SK-N-DZ (cell line): ENCODE measurements at places on chromosomes 16 and 17.

- no peak for DNase-seq
Observed at GRCh38 chr16:31810863-31811262, 62.7 kb upstream of the ZNF267 start.

GRCh38 chr17:39205112-39205526 is 5.0 kb downstream of the RPL19 start:
- no peak for DNase-seq

DNA sequence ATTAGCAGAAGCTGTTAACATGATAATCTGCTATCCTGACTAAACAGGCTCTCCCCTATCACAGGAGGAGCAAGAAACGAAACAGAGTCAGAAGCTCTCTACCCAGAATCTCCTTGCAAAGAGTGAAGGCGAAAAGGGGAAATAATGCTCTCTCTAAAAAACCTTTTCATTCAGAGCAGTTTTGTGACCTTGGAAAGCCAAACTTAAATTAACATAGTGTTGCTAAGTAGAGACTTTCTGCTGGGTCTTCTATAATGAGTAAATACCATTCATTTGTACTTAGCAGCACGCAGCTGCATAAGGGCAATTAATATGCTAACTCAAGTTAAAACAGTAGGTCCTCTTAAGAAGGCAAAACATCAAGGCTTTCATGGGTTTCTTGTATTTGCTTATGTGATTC is 101.7 kb upstream of the GPR139 start:
- DNase-seq = no peak

DNA sequence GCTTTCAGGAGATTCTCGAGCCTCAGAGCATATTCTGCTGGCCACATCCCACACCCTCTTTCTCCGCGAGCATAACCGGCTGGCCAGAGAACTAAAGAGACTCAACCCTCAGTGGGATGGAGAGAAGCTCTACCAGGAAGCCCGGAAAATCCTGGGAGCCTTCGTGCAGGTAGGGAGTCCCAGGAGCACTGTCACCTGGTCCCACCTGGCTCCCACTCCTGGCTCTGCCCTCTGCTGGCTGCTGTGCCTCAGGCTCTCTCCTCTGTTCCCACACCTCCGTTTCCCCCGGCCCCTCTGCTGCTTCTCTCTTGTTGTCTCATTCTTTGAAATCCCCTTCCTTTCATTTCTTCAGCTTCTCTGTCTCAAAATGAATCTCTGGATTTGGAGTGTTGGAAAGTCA is 16.4 kb downstream of the LPO start:
- DNase-seq = no peak

- DNase-seq = no peak
Observed at GRCh38 chr16:58882292-58882691, 148.2 kb upstream of the GOT2 start.

- no peak for DNase-seq
Observed at GRCh38 chr17:74117999-74118421, 85.5 kb upstream of the RPL38 start.

GRCh38 chr17:55301521-55302406 is 37.0 kb downstream of the HLF start:
- no peak for DNase-seq

- DNase-seq = no peak
Observed at GRCh38 chr16:4664538-4665418, 28.6 kb upstream of the NUDT16L1 start.

DNA sequence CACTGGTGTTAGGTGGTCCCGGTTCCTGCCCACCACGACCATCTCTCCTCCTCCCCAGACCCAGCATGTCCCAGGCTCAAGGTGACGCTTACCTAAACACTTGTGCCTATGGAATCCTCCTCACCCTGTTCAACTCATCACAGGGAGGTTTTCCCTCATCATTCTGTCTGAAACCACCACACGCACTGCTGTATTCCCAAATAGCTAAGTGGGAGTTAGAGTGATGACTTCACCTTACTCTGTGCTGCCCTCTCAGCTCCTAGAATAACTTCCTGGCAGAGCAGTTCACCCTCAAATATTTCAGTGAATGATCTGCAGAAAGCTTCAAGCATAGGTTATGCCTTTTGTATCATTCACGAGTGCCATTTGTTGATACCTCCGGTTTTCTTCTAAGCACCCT is 216.5 kb downstream of the CPPED1 start:
- no peak for DNase-seq

- DNase-seq = no peak
Observed at GRCh38 chr17:27486741-27487140, 30.5 kb downstream of the KSR1 start.

DNA sequence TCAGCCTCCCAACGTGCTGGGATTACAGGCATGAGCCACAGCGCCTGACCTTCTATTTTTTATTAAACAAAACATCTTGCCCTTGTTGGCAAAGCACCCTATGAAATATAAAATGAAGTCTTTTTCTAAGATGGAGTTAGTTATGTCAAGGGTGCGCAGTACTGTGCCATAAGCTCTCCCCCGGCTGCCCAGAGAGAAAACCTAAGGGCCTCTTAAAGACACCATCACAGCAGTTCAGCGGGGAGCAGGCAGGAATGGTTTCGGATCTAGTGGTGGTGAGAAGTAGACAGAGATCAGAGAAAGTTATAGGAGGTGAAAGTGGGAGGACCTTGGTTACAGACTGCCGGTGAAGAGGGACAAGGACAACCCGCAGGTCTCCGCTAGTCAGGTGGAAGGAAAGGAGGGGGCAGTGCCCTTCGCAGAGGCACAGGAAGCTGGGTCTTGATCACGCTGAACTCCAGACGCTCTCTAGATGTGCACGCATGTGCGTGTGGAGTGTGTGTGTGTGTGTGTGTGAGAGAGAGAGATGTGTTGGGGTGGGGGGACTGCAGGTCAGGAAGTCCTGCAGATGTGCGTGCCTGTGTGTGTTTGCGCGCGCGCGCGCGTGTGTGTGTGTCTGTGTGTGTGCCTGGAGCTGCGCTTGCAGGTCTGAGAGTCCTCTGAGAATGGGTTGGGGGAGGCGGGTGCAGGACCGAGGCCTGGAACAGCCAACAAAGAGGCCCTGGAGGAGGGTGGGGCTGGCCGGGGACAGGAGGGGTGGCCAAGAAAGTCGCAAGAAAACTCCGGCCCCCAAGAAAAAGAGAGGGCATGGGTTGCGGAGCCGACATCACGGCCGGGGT is 748 bp upstream of the CMTM3 start:
- DNase-seq = peak; percentile 81

DNA sequence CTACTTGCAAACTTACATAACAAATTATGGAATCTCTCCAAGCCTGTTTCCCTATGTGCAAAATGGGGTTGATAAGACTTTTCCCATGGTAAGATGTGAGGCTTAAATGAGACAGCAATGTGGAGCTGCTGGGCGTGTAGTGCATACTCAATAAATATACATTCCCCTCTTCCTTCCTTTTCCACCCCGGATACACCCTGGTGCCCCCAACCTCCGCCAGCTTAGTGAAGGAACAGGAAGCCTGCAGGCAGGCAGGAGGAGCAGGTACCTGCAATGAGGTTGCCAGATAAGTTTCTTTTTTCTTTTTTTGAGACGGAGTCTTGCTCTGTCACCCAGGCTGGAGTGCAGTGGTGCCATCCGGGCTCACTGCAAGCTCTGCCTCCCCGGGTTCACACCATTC is 14.9 kb downstream of the C17orf50 start:
- DNase-seq = no peak

DNA sequence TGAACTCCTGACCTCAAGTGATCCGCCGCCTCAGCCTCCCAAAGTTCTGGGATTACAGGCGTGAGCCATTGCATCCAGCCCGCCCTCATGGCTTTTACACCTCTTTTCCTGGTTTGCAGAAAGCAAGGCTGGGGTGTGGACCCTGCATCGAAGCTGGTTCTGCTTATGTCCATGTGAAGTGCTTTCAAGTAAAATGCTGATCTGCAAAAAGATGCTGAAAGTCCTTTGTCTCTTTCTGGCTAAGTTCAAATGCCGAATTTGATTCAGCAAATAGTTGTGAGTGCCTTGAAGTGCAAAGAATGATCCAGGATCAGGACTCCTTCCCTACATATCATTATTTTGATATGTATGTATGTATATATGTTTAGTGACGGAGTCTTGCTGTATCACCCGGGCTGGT is 17.1 kb downstream of the NAA60 start:
- DNase-seq = no peak

- DNase-seq = peak; percentile 59
Observed at GRCh38 chr16:3131755-3132377, 3.0 kb upstream of the ZNF213 start.

DNA sequence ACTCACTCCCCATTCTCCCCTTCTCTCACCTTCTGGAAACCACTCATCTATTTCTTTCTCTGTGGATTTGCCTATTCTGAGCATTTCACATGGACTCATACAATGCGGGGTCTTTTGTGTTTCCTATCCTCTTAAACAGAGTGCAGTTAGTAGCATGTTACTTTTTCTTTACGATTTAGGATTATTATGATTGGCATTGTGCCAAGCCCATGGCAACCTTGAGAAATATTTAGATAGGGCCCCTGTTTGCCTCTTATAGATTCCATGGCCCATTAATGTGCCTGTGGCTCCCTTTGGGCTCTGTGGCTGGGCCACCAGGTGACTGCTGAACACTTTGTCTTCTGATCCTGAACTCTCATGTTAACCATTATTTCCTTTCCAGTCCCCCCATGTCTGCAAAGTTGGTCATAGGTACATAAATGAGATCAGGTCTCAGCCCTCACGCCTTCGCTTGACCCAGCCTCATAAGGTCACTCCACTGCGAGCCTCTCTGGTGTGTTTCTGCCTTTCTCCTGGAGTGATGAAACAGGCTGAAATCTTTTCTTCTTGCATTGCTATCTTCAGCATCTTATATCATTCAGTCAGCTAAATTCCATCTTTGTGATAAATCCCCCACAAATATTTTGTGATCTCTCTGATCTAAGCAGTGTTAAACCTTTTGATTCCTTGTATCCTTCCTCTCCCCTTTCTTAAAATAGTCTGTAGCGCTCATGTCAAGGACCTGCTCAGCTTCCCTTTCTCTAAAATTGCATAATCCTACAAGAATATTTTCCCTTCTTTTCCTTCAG is 44.0 kb downstream of the MYH3 start:
- no peak for DNase-seq
